ENCODE measurements at places on chromosomes 2 and 18.

DNA sequence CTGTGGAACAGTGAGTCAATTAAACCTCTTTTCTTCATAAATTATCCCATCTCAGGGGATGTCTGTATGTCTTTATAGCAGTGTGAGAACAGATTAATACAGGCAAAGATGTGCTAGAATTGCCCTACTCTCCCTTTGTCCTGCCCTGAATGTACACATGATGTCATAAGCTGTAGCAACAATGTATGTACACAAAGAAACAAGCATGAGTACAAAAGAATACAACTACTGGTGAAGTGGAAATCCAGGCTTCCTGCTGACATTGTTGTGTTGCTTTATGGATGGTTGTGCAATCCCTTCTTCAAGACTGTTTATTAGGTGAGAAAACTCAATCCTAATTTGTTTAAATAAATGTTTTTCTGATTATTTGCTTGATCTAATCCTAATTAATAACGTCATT lies 446.6 kb downstream of the DSC3 start:
- no peak for DNase-seq

DNA sequence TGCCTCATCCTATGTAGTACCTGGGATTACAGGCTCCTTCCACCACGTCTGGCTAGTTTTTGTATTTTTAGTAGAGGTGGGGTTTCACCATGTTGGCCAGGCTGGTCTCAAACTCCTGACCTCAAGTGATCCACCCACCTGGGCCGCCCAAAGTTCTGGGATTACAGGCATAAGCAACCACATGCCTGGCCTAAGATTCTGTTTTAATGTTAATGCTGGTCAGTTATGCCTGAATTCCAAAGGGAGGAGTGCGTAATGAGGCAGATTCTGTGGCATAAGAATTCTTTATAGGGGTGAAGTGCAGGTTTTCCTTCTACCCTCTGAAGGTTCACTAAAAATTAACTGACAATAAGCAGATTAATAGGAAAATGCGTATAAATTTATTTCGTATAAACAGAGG lies 1343.8 kb upstream of the LRRTM1 start:
- DNase-seq = no peak

GRCh38 chr2:175755169-175755568 lies 246.9 kb downstream of the LNPK start:
- no peak for DNase-seq

- DNase-seq = no peak
These were observed 60.9 kb upstream of the MGAT5 start for GRCh38 chr2:134193006-134193405.

- DNase-seq = no peak
These were observed 31.2 kb downstream of the VSNL1 start for GRCh38 chr2:17571681-17572080.

DNA sequence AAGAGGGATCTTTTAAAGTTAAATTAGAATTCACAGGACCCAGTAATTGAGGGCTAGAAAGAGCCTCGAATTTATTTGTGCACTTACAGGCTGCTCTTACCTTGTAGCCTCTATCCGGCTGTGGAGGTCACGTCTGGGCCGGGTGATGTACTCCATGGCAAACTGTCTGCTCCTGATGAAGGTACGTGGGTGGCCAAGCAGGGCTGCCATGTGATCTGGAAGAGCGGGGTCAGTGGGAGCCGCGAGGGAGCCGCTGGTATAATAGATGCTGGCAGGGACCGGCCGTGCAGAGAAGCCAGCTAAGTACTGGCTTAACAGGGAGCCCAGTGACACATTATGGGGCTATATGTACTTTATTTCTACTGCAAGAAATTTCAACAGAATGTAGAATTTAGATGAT lies 59.2 kb downstream of the ADI1 start:
- no peak for DNase-seq

All from cerebellar nuclear complex (tissue), 1 donor.